NCI-H2107 (cell line): ENCODE measurements at places on chromosomes 11 and 22.

GRCh38 chr11:33389635-33390034 is 132.5 kb downstream of the HIPK3 start:
- no peak for DNase-seq

DNA sequence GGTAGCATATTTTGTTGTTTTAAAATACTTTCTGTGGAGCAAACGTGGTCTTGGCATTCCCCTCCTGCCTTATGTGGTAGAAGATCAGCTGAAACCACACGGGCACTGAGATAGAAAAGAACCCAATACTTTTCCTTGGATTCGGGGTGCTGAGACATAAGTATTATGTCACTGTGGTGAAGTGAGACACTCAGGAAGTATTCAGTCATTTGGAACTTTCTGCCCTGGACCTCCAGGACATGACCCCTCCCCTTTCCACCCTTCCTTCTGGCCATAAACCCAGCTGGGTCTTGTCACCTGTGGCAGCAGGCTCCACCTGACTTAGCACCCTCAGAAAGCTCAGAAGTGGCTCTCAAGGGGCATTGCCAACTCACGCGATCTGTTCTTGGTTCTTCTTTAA is 123.4 kb downstream of the SWAP70 start:
- no peak for DNase-seq

- no peak for DNase-seq
Measured at GRCh38 chr22:38132794-38133193, 22.3 kb upstream of the BAIAP2L2 start.

DNA sequence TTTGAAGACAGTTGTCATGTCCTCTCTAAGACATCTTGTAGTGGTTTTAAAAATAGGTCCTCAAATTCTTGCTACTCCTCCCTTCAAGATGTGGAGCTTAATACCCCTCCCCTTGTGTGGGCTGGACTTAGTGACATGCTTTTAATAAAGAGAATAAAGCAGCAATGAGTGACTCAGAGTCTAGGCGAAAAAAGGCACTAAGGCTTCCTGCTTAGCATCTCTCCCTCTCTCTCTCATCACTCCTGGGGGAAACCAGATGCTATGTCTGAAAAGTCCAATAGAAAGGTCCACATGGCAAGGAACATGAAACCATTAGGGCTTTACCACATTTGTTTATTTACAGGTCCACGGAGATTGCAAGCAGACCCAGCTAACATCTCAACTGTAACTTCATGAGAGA is 11.7 kb downstream of the SERGEF start:
- DNase-seq, result no peak

GRCh38 chr11:121793916-121794315 is 322.1 kb downstream of the BLID start:
- no peak for DNase-seq

DNA sequence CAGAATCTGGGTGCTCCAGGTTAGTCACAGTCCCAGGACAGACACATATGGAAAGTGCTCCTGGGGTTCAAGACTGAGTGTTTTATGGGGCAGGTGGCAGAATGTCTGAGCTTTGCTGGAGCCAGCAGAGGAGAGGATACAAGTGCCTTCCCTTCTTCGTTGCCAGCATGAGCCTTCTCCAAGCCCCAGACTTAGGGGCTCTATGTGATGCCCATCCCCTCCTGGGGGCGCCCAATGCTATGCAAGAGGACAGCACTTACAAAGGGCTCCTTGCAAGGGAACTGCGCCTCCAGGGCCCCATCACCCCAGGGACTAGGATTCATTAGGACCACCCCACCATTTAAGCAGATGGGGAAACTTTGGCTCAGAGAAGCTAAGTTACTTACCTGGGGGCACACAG is 581.9 kb downstream of the BUD13 start:
- no peak for DNase-seq

- no peak for DNase-seq
Measured at GRCh38 chr11:58781345-58781744, 49.6 kb upstream of the GLYAT start.
